CD8-positive, alpha-beta memory T cell (primary cell): ENCODE measurements at places on chromosomes 4 and X. TPM values are rescaled to one million over a fixed set of nuclear protein-coding genes. Genes with fewer than 3 reads are reported as not detected.

DNA sequence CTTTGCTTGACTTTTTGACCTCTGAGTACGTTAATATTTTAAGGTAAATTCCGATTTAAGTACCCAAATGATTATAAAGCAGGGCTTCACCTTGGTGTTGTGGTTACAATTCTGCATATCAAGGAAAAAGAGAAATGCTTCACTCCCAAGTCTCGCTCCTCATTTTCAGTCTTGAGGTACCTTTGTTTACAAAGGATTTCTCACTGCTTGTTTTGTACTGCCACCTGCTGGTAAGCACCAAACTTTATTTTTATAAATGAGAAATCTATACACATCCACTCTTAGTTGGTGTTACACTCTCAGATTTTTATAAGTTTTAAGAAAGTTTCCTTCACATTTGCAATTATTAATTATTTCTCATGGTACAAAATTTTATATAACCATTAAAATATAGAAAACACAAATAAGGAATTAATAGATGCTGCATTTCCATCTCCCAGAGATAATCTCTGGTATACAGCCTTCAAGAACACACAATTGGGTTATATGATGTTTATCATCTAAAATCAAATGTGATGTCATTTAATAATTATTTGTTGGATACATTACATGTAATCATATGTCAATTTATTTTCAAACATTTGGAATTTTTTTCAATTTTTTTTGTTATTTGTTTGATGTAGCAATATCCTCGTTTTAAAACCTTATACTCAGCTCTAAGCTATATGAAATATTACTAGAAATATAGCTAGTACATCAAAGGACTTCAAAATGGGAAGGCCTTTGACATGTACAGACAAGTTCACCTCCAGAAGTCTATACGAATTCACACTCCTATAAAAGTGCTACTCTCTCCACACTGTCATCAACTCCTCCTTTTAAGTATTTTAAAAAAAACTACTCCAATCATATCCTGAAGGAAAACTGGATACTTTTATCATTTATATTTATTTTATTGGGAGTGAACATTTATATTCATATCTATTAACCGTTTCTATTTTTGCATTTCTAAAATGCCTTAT is 179.9 kb downstream of the KCNIP4 start:
- H3K27me3 ChIP-seq = no peaks in the 10 kb centered on the region
- no peaks in the 10 kb centered on the region for H3K36me3 ChIP-seq
- no peak overlapping the region for H3K27ac ChIP-seq
- DNase-seq = no peak

DNA sequence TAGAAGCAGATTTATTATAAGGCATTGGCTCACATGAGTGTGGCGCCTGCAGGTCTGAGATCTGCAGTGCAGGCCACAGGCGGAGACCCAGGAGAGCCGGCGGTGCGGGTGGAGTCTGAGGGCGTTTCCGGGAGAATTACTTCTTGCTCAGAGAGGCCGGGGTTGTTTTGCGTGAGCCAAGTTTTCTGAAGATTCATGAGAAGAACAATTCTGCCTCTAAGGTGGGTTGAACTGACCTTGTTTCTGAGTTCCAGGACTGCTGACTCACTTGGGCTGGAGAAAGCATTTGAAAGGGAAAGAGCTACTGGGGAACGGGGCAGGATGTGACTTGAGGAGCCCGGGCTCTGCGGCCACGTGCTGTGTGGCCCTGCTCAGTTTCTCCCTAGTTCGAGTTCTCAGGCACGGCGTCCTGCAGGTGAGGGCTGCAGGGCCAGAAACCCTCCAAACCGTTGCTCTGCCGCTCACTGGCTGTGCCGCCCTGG is 36.7 kb upstream of the SORCS2 start:
- no peaks in the 10 kb centered on the region for H3K27me3 ChIP-seq
- no peaks in the 10 kb centered on the region for H3K4me1 ChIP-seq
- no peak overlapping the region for H3K27ac ChIP-seq
- H3K4me3 ChIP-seq = no peak overlapping the region

The SYTL4 gene
- not detected for total RNA-seq

GRCh38 chr4:38281371-38282071 is 321.3 kb downstream of the PTTG2 start:
- DNase-seq = no peak
- no peaks in the 10 kb centered on the region for H3K27me3 ChIP-seq
- no peak overlapping the region for H3K27ac ChIP-seq
- no peaks in the 10 kb centered on the region for H3K4me1 ChIP-seq

DNA sequence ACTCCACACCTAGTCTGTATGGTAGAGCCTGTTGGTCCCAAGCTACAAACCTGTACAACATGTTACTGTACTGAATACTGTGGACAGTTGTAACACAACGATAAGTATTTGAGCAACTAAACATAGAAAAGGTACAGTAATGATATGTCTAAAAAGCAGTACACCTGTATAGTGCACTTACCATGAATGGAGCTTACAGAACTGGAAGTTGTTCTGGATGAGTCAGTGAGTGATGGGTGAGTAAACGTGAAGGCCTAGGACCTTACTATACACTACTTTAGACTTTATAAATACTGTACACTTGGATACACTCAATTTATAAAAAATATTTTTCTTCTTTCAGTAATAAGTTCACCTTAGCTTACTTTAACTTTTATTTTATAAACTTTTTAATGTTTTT is 104.0 kb downstream of the TMA16 start:
- H3K27me3 ChIP-seq = no peaks in the 10 kb centered on the region
- DNase-seq = no peak
- H3K27ac ChIP-seq = no peak overlapping the region
- no peak overlapping the region for H3K4me3 ChIP-seq
- no peaks in the 10 kb centered on the region for H3K4me1 ChIP-seq

- H3K27ac ChIP-seq = no peak overlapping the region
- H3K4me1 ChIP-seq = peaks cover 11% of the 10 kb centered on the region
- no peak for DNase-seq
- H3K27me3 ChIP-seq = no peaks in the 10 kb centered on the region
- H3K4me3 ChIP-seq = no peak overlapping the region
- no peaks in the 10 kb centered on the region for H3K36me3 ChIP-seq
Measured at GRCh38 chrX:149827254-149827653, 45.5 kb downstream of the MAGEA9 start.

GRCh38 chr4:123014038-123014437 is 91.6 kb upstream of the NUDT6 start:
- no peaks in the 10 kb centered on the region for H3K4me1 ChIP-seq
- no peaks in the 10 kb centered on the region for H3K36me3 ChIP-seq
- H3K27ac ChIP-seq = no peak overlapping the region
- H3K27me3 ChIP-seq = no peaks in the 10 kb centered on the region
